ENCODE measurements at places on chromosomes 13 and 19.

DNA sequence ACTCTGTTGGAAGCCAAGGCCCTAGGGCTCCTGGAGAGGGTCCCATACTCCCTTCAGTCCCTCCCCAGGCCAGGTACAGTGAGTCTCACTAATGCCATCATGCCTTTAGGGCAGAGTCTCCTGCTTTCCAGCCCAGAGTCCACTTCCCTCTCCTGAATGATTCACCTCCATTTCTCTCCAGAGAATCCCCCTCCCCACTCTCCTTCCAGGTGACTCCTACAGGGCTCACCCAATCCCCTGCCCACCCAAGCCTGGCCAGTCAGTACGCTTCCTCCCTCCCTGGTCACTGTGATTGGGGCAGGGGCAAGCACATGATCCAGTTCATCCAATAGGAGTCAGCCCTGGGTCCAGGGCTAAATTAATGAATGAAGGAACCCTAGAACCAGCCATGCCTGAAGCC, 35.0 kb upstream of the PNMA8B start:
- DNase-seq, result no peak

DNA sequence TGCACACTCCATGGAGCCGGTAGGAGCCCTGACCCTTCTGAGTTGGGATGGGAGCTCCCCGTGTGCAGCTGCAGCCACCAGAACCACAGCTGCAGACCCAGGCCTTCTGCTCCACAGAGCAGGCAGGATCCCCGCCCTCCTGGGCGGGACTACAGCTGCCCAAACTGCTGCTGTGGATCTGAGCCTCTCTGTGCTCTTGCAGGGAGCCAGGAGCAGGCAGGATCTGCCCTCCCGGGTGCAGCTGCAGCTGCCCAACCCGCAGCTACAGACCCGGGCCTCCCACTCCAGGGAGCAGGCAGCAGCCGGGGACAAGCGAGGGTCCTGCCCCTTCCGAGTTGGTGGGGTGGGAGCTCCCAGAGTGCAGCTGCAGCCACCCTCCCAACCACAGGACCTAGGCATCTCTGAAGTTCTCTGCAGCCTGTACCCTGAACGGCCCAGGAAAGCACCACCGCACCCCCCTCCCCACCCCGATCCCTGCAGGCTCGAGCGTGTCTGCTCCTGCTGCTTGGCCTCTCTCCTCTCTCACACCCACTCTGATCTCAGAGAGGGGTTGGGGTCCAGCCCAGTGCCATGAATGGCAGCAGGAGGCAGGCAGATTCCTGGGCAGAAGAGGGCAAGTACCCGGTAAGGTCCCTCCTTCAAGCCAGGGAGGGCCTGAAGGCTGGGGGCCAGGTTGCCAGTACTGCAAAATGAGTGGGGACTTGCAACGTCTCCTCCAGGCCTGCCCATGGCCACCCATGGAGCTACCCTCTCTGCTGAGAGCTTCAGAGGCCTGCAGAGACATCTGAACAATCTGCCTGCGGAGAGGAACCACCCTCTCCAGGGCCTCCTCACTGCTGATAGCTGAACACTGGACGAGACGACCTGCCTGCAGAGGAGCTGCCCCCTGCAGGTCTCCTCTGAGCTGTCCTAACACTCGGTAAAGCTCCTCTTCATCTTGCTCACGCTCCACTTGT, 16.4 kb upstream of the EMP3 start:
- DNase-seq, result no peak

DNA sequence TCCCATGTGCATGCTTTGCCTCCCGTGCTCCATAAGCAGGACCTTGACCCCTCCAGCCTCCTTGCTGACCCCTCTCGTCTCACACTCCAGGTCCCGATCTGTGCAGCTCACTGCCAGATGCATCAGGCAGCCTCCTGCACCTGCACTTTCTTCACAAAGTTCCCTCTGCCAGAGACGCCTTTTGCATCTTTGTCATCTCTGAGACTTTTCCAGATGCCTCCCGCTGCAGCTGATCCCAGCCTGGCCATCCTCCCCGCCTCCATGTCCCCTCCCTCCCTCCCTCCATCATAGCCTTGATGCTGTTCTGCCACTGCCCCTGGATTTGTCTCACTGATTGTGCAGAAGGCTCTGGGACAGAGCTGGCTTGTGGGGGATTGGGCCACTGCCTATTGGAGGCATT, 29.9 kb downstream of the PPP1R37 start:
- no peak for DNase-seq

GRCh38 chr13:99399623-99399974, 92.4 kb upstream of the GPR183 start:
- DNase-seq, result no peak

- DNase-seq, result no peak
Measured at GRCh38 chr13:83211301-83211700, 671.0 kb downstream of the SLITRK1 start.

- DNase-seq, result no peak
Measured at GRCh38 chr13:26377038-26377437, 123.1 kb downstream of the CDK8 start.

Data from stimulated activated CD8-positive, alpha-beta memory T cell treated with anti-CD3 and anti-CD28 coated beads, Interleukin-4, amount 100 ng/mL, for 1 hour (primary cell).